ENCODE measurements at places on chromosomes 6 and 20. TPM values are rescaled to one million over a fixed set of nuclear protein-coding genes. Genes with fewer than 3 reads are reported as not detected.

ARFRP1 gene
- polyA plus RNA-seq = 57.8 TPM

SLC25A27 gene
- polyA plus RNA-seq = 65.1 TPM

FOXC1 gene
- 41.2 TPM for polyA plus RNA-seq

VSTM2L gene
- 246 TPM for polyA plus RNA-seq

NKAIN4 gene
- 126 TPM for polyA plus RNA-seq

SNAP91 gene
- 153 TPM for polyA plus RNA-seq

MARCKS gene
- polyA plus RNA-seq = 542 TPM

Data from spinal cord (tissue), 10 donors.